ENCODE measurements at places on chromosomes 13 and 19.

DNA sequence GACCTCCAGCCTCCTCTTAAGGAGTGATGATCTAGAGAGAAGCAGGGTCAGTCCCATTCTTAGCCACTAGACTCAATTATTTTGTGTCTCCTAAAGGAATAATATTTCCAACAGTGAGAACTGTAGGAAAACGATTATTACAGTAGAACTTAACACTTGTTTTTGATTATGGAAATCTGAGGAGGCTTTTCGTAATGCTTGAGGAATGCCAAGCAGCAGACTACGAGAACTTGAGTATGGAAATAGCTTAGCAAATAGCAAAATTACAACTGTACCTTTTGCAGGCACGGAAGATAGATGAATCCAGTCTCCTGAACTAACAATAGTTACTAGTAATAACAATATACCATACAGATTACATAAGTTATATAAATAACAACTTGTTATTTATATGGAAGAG lies 12.2 kb downstream of the BRD4 start:
- DNase-seq = no peak

- DNase-seq = no peak
These were observed 19.2 kb downstream of the GPX4 start for GRCh38 chr19:1122972-1123363.

DNA sequence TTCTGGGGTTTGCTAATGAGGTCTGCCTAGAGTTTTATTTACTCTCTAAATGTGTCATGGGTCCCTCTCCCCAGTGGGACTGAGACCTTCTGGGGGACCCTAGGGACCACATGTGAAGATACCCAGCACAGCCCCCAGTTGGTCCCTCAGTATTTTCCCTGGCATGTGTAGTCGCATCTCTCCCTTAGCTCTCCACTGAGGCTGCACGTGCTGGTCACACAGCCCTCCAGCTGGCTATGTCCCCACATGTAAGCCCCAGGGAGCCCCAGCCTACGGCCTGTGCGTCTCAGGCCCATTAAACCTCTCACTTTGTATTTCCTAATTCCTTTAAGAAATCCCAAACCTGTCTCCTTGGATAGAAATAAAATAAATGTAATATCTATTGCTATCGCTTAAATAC lies 189.6 kb upstream of the TSHZ3 start:
- DNase-seq = no peak

- DNase-seq = no peak
These were observed 15.4 kb upstream of the PRR19 start for GRCh38 chr19:42286349-42287016.

GRCh38 chr13:39452834-39453233 lies 150.2 kb downstream of the LHFPL6 start:
- no peak for DNase-seq

GRCh38 chr13:85665286-85665685 lies 133.9 kb downstream of the SLITRK6 start:
- no peak for DNase-seq

DNA sequence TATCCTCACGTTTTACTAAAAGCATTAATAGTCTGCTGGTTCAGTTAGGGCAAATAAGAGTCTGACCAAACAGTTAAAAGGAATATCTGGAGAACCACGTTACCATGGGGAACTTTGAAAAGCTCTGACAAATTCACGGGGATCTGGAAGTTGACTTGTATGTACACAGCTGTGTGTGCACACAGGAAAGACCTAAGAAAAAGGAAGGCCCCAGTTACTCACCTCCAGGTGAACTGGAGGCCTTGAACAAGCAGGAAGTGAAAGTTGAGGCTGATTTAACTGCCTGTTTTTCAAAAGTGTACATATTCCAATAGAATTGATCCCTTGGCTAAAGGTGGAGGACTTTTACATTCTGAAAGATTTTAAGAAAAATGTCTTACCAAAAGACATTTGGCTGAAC lies 1891.6 kb upstream of the PCDH20 start:
- no peak for DNase-seq

DNA sequence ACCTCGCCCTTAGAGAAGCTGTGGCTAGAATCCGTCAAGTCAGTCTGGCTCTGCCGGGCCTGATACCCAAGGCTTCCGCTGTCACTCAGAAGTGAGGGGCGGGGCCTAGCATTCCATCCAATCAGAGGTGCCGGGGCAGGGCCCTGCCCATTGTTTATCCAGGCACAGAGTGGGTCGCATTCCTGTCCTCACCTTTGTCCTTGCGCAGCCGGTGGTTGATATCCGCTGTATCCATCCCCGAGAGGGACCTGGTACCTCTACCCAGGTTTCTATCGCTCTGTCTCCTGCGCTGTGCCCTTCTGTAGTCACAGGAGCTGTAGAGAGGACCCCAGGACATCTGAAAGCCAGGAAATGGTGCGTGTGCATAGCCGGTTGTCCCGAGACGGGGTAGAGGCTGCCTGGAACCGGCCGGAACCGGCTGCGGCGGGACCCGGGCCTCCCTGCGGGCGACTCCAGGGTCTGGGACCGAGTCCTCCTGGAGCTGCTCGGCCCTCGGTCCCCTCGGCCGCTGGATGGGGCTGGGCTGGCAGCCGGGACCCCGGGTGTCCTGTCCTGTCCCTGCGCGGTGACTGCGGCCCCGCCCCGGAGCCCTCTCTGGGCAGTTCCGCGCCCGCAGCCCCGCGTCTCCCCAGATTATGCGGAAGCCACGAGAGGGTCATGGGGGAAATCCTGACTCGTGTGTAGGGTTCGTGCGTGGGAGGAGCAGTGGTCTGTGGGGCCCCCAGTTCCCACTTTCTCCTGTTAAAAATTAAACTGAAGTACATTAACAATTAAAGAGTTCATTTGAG lies at the start of gene ZNF763:
Gene ZNF763 (plus strand): TSS at position 183 of the 788 bp plus-strand sequence. CDS start 169 bp downstream, at position 352.
- peak; percentile 80 for DNase-seq

GRCh38 chr19:55902080-55902751 lies 29.9 kb downstream of the NLRP13 start:
- DNase-seq = no peak

DNA sequence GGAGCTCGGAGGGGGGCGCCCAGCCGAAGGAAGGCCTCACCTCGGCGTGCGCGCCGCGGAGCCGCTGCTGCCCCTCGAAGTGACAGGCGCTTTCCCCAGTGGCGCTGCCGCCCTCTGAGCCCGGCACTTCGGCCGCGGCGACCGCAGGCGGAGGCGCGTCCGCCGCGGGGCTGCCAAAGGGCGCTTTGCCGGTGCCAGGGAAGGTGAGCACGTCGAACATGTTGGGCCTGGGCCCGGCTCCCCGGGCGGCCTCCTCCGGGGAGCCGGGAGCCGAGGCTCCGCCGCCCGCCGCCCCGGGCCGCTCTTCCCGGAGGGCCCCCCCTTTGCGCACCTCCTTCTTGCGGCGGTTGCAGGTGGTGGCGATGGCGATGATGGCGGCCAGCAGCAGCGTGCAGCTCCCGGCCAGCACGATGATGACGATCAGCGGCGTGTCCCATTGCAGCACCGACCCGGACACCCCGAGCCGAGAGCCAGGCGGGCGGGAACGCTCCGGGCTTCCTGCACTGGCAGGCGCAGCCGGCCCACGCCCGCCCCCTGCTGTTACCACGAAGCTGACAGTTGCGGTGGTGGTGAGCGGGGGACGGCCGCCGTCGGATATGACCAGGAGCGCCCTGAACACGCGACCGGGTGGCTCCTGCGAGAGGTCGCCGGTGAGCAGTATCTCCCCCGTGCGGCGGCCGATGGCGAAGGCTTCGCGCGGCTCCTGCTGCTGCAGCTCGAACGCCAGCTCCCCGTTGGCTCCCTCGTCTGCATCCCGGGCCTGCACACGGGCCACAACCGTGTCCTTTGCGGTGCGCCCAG lies 2.5 kb downstream of the PCDH8 start:
- DNase-seq = no peak

- no peak for DNase-seq
These were observed 21.1 kb downstream of the CHERP start for GRCh38 chr19:16520986-16521624.

- no peak for DNase-seq
These were observed 12.1 kb upstream of the FKRP start for GRCh38 chr19:46733690-46734292.

- no peak for DNase-seq
These were observed 17.9 kb upstream of the C2CD4C start for GRCh38 chr19:426725-427445.

GRCh38 chr13:110409581-110409992 lies 102.5 kb downstream of the COL4A2 start:
- no peak for DNase-seq

GRCh38 chr19:35776102-35776788 lies 881 bp downstream of the ARHGAP33 start:
- DNase-seq = no peak

GRCh38 chr19:38985262-38985661 lies 9.7 kb upstream of the FBXO17 start:
- no peak for DNase-seq

DNA sequence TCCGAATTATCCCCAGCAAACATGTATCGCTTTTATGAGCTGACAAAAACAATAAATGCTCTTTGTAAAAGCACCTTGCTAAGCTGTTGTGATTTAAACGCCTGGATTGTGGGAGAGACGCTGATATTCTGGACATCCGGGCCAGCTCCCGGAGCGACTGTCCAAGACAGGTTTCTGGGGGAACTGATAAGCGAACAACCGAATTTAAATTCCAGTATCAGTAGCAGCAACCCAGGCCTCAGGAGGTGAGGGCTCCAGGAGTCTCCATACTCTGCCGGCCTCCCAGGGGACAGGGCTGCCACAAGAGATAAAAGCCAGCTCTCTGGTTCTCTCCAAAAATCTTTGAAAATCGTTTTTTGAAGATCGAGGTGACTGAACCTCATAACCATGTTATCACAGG lies 50.3 kb upstream of the VSTM2B start:
- no peak for DNase-seq

GRCh38 chr13:60150538-60150937 lies 13.2 kb downstream of the DIAPH3 start:
- no peak for DNase-seq

- no peak for DNase-seq
These were observed 1.2 kb downstream of the POLR2E start for GRCh38 chr19:1093811-1094553.

GRCh38 chr19:50686310-50687032 lies 33.1 kb downstream of the SHANK1 start:
- no peak for DNase-seq

- no peak for DNase-seq
These were observed 665.6 kb upstream of the ARGLU1 start for GRCh38 chr13:107233541-107233940.

DNA sequence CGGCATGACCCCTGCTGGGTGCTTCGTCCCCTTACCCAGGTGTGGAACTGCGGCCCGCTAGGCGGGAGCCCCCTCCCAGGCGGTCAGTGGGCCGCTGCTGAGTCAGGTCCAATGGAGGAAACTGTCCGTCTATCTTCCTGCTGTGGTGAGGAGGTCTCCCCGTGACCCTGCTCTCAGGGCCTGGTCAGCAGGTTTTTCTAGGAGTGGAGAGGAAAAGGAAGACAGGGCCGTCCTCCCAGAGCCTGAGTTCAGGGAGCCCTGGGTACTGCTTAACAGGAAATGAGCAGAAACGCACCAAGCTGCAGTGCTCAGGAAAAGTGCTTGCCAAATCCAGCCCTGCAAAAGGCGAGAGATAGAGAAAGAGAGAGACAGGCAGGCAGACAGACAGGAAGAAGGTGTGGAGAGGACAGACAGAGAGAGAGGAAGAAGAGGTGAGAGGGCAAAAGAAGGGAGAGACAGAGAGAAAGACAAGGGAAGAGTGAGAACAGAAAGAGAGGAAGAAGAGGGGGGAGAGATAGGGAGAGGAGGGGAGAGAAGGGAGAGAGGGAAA lies 10.3 kb downstream of the SH3GL1 start:
- no peak for DNase-seq

GRCh38 chr19:33499248-33499647 lies 22.3 kb downstream of the PEPD start:
- no peak for DNase-seq

- DNase-seq = no peak
These were observed 115.7 kb upstream of the ZNF536 start for GRCh38 chr19:30256496-30256850.

DNA sequence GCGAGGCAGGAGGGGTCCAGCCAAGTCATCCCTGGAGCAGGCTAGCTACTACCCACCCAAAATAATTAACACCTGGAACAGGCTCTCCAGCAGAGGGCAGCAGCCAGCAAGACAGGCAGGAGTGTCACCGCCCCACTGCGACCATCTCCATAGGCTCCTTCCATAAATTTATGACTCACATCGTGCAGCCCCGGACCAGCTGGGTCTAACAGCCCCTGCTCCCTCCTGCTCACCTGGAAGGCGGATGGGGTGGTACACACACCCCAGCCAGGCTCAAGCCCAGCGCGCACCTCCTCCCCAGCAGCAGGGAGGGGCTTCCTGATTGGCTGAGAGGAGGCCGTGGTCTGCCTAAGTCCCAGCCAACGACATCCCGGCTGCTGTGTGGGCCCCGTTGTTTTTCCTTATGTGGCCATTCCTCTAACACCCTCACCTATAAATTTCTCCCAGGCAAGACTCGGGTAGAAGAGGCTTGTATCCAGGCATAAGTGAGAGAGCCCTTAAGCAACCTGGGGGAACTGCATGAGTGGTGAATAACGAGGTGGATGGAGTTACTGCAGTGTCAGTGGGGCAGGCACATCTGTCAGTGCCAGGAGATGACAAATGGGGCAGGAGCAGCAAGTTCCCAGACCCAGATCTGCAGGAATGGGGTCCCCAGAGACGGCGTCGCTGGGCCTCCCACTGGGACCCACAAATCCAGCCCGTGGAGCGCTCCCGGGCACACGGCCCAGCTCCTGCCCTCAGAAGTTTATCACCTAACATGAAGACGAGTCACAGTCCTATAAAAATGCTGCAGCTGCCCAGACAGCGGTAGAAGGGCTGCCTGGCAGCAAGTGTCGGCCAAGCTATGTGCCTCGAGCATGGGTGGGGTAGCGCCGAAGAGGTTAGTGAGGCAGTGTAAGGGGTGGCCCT lies 43.1 kb downstream of the CEBPG start:
- peak; percentile 35 for DNase-seq

DNA sequence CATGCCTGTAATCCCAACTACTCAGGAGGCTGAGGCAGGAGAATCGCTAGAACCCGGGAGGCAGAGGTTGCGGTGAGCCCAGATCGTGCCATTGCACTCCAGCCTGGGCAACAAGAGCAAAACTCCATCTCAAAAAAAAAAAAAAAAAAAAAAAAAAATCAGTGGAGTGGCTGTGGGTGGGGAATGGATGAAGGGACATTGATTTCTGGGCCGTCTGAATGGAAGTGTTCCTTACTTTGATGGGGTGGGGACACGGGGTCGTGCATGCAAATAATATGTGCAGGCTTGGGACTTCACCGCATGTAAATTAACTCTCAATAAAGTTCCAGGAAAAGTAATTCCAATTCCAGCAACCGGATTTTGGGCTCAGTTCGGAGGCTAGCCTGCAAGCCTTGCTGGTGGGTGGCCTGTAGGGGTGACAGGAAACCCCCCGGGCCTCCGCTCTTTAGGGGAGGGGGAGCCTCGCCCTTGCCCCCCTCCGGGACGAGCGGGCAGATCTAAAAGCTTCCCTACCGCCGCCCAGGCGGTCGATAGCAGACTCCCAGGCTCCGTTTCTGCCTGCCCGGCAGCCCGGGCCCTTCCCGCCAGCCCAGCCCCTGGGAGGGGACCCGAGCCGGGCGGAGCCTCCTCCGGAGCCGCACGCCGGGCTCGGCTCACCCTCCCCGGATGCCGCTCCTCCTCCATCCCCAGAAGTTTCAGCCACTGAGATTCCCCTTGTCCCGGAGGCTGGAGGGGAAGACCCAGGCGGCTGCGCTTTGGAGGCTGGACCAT lies 48.0 kb upstream of the ADGRE5 start:
- no peak for DNase-seq

- no peak for DNase-seq
These were observed 27.7 kb downstream of the SBNO2 start for GRCh38 chr19:1146412-1146699.

GRCh38 chr13:73536865-73537264 lies 478.1 kb downstream of the KLF5 start:
- no peak for DNase-seq

Measured in stimulated activated CD8-positive, alpha-beta memory T cell treated with anti-CD3 and anti-CD28 coated beads, Interleukin-2, amount 100 ng/mL, for 1 hour (primary cell).